ENCODE measurements at places on chromosomes 3 and 15.

DNA sequence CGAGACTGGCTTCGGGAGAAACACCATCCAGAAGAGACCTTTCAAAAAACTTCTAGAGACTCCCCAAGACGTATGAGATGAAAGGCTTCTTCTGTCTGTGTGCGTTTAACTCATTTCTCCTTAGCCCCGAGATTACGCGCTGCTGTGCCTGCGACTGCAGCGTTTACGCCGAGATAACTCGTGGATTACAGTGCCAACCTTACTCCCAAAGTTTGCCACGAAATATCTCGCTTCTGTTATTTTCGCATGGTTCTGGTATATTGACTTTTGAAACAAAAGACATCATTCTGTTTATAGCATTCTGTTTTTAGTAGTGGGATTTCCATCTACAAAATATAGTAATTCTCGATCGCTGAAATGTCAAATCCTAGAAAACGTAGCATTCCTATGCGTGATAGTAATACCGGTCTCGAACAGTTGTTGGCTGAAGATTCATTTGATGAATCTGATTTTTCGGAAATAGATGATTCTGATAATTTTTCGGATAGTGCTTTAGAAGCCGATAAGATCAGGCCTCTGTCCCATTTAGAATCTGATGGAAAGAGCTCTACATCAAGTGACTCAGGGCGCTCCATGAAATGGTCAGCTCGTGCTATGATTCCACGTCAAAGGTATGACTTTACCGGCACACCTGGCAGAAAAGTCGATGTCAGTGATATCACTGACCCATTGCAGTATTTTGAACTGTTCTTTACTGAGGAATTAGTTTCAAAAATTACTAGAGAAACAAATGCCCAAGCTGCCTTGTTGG, 467 bp downstream of the PGBD4 start:
- DNase-seq: no peak

DNA sequence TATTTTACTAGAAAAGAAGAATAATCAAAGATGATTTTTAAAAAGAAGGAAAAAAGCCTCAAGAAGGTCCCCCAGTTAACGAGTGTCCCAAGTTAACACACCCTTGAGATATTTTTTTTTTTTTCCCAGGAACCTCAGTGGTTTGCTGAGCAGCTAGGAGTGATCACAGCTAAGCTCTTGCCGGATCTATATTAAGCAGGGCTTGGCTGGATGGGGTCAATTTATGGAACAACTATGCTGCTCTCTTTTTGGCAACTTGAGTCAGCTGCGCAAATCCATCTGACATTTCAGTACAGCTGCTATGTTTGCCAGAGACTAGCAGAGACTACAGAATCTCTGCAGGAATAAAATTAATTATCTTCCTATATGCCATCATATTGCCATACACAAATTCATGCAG, at the start of gene LMOD3:
Gene LMOD3 (minus strand): TSS at position 193 of the 400 bp plus-strand sequence. CDS start 209 bp downstream, outside the sequence.
- DNase-seq: no peak

GRCh38 chr3:111519178-111519855, 22.7 kb upstream of the CD96 start:
- DNase-seq: no peak

DNA sequence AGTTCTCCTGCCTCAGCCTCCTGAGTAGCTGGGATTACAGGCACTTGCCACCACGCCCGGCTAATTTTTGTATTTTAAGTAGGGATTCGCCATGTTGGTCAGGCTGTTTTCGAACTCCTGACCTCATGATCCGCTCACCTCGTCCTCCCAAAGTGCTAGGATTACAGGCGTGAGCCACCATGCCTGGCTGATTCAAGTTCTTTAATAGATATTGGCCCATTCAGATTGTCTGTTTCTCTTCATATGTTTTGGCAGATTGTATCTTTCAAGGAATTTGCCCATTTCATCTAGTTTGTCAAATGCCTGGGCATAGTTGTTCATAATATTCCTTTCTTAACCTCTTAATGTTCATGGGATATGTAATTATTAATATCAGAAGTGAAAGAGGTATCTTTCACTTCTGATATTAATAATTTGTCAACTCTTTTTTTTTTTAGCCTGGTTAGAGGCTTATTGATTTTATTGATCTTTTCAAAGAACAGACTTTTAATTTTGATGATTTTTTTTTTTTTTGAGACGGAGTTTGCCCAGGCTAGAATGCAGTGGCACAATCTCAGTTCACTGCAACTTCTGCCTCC, 40.2 kb upstream of the ZFAND6 start:
- no peak for DNase-seq

GRCh38 chr3:126858887-126859286, 124.0 kb upstream of the PLXNA1 start:
- DNase-seq: no peak

DNA sequence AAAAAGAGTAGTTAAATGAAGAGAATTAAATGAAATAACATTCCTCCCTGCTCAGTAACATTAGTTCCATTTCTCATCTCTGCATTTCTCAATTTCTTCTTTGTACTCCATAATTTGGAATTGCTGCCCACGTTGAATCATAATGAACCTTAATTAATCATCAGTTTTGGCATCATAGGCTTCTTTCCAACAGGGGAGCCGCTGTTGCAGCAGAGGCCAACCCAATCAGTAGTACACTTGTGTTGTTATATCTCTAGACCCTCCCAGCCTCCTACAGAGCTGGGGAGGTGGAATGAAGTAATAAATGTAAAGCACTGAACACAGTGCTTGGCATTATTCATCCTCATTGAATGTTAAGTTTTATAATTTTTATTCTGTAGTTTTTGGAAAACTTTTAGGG, 240.7 kb downstream of the CHST2 start:
- DNase-seq: no peak

GRCh38 chr3:98333989-98334606, 19.6 kb upstream of the OR5K4 start:
- no peak for DNase-seq

- no peak for DNase-seq
Measured at GRCh38 chr15:80141916-80142598, 10.7 kb upstream of the FAH start.

GRCh38 chr3:15703346-15703745, 94.4 kb downstream of the ANKRD28 start:
- DNase-seq: no peak

GRCh38 chr3:4978966-4979427, 240 bp upstream of the BHLHE40 start:
- DNase-seq: peak; percentile 87

- no peak for DNase-seq
Measured at GRCh38 chr3:74003734-74004133, 379.0 kb upstream of the PDZRN3 start.

- peak; percentile 84 for DNase-seq
Measured at GRCh38 chr15:50879016-50879617, 29.4 kb upstream of the AP4E1 start.

DNA sequence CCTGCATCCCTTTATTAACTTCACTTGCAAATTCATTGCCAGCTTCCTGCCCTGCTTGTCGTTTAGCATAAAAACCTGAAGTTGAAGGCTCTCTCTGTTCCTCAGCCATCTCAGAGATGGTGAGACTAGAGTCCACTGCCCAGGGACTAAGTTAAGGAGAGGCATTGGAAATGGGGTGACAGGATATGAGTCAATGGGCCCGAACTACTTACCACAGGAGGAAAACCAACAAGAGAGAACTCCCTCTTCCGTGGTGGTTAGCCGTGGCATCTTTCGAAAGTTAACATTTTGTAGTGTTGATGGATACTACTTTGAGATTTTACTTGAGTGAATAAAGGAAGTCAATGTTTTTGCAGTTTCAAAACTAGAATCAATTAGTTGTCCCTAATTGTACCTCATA, 65.3 kb downstream of the LRTM1 start:
- DNase-seq: no peak

DNA sequence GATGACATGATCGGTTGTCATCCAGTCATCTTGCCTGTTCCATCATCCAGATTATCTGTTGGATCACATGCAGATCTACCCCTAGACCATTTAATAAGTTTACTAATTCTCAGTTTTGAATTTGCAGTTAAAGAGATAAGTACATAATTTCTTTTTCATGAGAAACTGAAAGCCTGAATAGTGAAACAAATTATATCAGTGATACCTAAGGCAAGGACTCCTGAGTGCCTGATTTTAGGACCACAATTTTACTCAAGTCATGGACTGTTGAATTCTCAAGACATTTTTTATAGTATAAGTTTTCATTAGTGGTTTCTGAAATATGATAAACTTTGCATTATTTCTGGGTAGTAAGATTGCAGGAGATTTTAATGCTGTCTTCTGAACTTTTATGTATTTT, 13.2 kb downstream of the SIDT1 start:
- DNase-seq: peak; percentile 46

DNA sequence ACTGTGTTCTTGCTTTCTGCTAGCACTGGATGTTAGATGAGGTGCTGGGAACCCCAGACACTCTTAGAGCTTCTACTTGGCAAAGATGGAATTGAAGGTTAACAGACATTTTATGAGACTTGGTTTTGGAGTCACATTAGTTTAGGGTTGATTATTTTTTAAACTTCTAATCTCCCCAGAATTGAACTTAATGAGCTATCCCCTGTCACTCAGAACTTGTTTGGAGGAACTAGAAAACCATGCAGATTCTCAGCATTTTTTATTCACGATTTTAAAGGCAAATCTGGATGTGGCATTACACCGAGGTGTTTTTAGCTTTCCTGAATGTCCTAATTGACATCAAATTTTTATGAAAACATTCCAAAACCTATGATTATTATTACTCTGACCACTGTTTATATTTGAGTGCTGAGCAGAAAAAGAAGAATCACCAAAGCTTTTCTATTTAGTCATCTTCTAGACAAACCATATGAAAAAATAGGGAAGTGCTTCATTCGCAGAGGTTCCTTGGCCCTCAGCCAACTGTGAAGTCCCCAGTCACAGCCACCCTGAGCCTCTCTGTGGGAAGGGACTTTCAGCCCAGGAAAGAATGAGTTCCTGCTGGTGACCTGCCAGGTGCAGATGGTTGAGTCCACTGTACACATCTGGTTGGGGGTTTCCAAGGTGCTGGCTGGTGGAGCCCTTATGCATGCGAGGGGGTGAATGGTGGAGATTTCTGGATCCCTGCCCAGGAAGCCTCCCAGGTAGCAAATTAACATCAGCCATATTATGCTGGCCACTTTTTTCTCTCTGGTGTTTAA, 196.0 kb upstream of the TOPAZ1 start:
- DNase-seq: peak; percentile 94

GRCh38 chr15:36899696-36900095, 200.7 kb downstream of the MEIS2 start:
- no peak for DNase-seq

GRCh38 chr3:15345066-15345607, 12.8 kb upstream of the SH3BP5 start:
- DNase-seq: no peak

DNA sequence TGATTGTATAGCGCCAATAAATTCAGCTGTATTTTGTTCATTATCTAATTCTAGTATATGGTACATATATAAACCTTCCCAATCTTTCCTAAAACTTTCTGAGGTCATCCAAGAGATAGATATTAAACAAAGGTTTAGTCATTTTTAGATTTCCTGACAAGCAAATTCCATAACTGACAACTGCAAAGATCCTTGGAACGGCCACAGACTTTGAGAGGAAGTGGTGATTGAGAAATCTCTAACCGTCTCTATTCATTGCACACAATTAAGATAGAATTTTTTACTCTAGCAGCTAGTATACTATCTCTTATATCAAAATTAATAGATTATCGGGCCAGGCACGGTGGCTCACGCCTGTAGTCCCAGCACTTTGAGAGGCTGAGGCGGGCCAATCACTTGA, 4.7 kb downstream of the CSNK1G1 start:
- no peak for DNase-seq

DNA sequence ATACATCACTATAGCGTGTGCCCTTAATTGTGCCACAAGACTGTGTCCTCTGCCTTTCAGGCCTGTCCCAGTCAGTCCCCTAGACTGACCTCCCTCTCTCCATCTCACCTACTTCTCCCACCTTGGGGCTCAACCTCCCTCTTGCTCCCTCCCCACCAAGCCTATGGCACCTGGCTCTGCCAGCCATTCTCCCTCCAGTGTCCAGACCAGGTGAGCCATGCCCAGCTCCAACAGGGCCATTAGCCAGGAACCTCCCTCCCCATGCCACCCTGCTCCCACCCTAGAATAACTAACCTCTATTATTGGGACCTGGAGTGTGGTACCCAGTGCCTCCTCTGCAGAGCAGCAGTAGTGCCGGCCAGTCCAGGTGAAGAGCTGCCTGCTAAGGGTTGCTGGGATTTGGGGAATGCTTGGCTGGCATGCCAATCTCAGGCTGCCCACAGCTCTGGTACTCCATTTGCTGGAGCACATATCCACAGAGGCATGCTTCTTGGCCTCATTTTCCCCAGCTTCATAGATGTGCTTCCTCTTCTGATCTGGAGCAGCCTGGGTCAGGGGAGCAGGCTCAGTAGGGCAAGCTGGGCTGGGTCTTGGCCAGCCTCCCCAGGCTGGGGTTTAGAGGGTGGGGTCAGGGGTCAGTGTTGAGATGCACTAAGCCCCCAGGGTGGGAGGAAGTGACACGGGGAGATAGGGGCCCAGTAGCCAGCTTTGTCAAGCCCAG, 38.8 kb downstream of the SAXO2 start:
- no peak for DNase-seq

GRCh38 chr3:178300441-178300959, 235.7 kb upstream of the KCNMB2 start:
- DNase-seq: no peak

GRCh38 chr3:151962912-151963311, 89.5 kb downstream of the SUCNR1 start:
- no peak for DNase-seq

GRCh38 chr3:8560366-8561007, 58.9 kb downstream of the LMCD1 start:
- DNase-seq: no peak

DNA sequence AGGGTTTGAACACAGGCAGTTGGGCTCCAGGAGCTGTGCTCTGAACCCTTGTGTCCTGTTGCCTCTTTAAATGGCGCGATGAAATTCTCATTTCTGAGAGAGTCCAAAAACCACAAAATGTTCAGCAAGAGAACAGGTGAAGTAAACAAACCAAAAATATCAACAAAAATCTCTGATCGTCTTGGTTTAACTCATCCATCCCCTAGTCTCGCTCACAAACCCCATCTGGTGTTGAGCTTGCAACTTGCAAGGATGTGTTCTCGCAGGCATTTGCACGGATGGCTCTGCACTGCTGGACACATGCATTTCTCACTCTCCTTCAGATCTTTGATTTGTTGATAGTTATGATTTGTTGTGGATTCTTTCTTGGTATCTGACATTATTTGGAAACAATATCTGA, 31.1 kb downstream of the FAH start:
- DNase-seq: no peak

DNA sequence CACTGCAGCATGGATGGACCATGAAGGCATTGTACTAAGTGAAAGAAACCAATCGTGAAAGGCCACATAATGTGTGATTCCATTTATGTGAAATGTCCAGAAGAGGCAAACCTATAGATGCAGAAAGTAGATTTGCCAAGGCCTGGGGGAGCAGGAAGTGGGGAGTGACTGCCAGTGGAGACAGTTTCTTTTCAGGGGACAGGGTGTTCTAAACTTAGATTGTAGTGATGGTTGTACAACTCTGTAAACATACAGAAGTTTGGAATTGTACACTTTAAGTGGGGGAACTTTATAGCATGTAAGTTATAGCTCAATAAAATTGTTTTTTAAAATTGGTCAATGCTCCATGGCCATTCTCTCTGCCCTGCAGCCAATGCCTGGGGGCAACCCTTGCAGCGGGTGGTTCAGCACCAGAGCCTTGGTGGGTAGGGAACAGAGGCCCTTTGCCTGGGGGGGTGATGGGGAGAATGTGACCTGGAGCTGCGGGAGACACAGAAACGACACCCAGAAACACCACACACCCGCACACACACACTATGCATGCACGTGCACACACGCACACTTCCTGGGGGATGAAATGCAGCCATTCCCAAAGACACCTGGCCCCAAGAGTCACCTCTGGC, 43.1 kb downstream of the DNAJB8 start:
- DNase-seq: no peak
